ENCODE measurements at places on chromosomes 11 and 22.

GRCh38 chr11:134670247-134670782 lies 258.3 kb upstream of the B3GAT1 start:
- no peak for DNase-seq

DNA sequence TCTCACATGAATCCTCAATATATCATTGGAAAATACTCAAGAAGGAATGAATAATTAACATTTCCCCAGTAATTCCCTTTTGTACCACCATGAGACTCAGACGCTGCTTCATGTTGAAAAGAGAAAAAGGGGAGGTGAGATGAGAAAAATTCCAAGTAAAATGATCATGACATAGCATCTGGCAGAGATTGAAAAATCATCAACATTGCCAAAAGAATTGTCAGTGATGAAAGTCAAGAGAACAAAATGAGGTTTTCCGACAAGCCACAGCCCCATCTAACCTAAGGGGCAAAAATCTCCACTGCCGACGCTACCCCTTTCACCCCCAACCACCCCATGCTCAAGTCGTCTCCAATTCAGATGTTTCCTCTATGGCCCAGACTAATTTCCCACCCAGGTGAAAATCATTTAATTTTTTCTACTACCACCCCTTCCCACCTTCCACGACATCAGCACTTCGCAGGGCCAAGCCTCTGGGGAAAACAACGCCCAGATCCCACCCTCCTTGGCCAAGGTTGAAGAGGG lies 1.2 kb downstream of the RAB6A start:
- DNase-seq, result peak; percentile 45

- peak; percentile 44 for DNase-seq
Observed at GRCh38 chr11:84855508-84856245, 771.5 kb downstream of the DLG2 start.

DNA sequence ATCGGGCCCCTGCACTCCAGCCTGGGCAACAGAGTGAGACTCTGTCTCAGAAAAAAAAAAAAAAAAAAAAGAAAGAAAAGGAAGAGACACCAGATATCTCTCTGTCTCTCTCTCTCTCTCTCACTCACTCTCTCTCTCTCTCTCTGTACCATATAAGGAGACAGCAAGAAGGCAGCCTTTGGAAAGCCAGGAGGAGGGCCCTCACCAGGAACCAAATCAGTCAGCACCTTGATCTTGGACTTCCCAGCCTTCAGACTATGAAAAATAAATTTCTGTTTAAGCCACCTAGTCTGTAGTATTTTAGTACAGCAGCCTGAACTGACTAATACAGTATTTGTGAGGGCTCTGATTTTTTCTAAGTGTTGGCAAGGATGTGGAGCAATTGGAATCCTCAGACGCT lies 13.6 kb upstream of the ALDH3B2 start:
- DNase-seq, result no peak

GRCh38 chr22:37818409-37819104 lies 4.6 kb upstream of the GALR3 start:
- peak; percentile 49 for DNase-seq

GRCh38 chr22:44459551-44459950 lies 38.5 kb downstream of the RTL6 start:
- no peak for DNase-seq

DNA sequence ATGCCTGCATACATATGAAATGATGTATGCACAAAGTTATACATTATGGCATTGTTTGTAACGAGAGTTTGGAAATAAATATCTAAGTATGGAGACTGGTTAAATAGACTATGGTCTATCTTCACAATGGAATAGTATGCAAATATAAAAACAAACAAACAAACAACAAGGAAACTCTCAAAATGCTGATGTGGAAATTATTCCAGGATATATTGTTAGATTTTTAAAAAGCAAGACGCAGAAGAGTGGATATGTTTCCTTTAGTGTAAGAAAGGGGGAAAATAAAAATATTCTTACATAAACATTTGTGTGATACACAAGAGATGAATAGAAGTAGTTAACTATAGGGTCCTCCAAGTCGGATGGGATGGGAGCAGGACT lies 10.8 kb upstream of the CRKL start:
- no peak for DNase-seq

DNA sequence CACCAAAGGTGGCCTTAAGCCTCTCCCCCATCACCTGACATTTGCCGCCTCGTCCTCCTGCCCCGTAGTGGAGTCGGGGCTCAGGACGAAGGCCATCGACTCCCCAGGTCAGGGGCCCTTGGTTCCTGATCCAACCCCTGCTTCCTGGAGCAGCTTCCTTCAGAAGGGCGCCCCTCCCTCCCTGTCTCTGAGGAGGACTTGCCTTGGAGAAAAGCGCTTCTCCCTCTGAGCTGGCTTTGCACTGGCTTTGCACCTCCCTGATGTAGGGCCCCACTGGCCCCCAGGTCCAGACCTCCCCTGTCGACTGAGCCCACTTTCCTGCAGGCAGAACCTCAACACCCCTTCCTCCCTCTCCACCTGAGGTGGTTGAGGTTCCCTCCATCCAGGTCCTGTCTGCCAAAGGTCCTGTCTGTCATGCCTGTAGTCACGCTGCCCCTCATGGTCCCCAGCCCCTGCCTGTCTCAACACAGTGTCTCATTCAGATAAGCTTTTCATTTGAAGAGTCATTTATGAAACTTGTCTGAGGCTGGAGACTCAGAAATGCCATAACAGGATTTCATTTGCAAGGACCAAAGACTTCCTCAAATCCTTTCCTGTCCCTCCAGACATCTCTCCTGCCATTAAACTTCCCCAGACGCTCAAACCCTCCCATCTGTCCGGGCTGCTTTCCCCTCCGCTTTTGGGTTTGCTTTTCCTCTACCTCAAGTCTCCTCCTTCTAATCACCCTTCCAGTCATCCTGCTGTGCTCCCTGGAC lies 78.4 kb downstream of the MYO7A start:
- DNase-seq, result no peak

All from astrocyte of the spinal cord (primary cell).